ENCODE measurements at places on chromosomes 2 and 18.

- peak; percentile 37 for DNase-seq
These were observed 26.1 kb upstream of the SETBP1 start for GRCh38 chr18:44654573-44654972.

DNA sequence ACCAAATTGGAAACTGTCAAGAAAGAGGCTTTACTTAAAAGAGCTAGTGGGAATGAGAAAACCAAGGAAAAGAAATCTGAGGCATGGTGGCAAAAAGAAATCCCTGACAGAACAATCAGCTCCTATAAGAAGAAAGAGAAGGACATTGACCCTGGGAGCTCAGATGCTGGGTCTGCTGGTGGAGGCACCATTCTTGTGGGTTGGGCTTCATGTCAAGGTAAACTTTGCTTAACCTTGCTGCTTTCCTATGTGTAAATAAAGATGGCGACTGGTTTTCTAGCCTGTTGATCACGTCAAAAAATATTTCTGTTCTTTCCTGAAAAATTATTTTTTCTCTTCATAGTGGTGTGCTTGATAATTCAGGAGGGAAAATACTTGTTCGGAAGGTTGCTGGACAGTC, 58.1 kb downstream of the VIT start:
- no peak for DNase-seq

GRCh38 chr18:61827591-61827990, 65.2 kb downstream of the RNF152 start:
- no peak for DNase-seq

- DNase-seq, result no peak
These were observed 67.4 kb downstream of the NAB1 start for GRCh38 chr2:190716176-190716807.

DNA sequence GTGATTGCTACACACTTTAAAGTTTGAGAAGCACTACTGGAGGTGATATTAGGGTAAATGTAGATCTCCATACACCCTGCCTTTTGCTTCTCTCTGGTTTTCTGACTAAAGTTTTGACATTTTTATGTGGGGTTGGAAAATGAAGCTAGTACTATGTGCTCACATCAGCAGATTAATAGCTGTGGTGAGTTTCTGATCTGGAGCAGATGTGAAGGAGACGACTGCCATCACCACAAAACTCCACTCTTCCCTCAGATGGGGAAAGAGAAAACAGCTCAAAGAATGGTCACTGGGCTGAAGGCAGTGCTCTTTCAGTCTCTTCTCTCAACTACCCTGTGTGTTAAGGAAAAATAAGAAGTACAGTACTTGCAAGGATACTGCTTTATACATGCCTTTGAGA, 37.2 kb downstream of the PLEKHA3 start:
- DNase-seq, result no peak

DNA sequence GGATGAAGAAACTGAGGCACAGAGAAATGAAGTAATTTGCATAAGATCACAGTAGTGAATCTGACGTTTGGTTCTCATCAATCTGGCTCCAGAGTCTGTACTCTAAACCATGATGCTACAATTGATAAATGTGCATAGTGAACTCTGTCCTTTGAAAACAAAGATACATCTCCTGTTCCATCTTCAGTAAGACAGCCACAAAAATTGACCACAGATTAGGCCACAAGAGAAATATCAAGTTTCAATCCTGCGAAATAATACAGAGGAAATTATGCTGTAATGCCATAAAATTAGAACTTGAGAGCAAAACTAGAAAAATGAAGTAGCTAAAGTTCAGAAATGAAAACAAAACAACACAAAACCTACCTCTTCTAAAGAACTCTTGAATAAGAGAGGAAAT, 28.4 kb downstream of the FAM98A start:
- DNase-seq, result no peak

DNA sequence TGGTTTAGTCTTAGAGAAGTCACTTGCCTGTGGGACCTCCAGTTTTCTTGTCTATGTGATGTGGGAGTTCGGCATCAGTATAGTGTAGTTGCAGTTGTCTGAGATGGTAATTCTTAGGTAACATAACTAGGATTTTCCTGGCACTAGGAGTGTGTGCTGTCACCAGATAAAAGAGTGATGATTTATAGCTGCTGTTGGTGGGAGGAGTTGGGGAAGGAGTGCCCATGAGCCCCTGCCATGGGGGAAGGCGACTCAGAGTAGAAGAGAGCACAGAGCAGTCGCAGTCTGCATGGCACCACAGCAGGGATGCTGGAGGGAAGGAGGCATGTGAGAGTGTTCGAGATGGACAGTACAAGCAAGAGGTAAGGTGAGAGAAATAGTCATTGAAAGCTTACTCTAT, 38.7 kb downstream of the ATP9B start:
- no peak for DNase-seq

- no peak for DNase-seq
These were observed 42.4 kb downstream of the TCF7L1 start for GRCh38 chr2:85175369-85176299.

GRCh38 chr2:167388497-167388896, 500.2 kb downstream of the XIRP2 start:
- no peak for DNase-seq

DNA sequence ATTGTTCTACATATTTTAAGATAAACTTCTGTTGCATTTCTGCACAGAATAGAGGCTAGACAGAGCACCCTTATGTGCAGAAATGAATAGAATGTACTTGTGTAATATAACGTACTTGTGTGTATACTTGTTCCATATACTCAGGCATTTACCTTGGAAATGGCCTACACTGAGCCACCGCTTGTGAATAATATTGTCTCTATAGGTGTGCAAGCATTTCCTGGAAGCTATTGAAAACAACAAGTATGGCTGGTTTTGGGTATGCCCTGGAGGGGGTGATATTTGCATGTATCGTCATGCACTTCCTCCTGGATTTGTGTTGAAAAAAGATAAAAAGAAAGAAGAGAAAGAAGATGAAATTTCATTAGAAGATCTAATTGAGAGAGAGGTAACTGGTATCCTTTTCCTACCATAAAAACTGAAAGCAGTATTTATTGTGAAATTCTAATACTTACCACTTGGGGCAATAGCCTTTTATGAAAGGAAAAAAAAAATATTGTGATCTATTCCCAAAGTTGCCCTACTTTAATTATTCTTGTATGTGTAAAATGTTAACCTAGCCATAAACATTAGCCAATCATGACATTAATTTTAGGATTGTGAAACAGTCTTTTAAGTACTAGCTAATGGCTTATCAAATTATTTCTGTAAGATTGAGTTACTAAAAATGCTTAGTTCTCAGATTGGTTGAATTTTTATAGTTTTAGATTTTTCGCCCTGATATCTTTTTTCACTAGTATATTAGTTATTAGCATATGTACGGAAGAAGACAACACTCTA, 18.0 kb downstream of the ZC3H15 start:
- DNase-seq, result no peak

DNA sequence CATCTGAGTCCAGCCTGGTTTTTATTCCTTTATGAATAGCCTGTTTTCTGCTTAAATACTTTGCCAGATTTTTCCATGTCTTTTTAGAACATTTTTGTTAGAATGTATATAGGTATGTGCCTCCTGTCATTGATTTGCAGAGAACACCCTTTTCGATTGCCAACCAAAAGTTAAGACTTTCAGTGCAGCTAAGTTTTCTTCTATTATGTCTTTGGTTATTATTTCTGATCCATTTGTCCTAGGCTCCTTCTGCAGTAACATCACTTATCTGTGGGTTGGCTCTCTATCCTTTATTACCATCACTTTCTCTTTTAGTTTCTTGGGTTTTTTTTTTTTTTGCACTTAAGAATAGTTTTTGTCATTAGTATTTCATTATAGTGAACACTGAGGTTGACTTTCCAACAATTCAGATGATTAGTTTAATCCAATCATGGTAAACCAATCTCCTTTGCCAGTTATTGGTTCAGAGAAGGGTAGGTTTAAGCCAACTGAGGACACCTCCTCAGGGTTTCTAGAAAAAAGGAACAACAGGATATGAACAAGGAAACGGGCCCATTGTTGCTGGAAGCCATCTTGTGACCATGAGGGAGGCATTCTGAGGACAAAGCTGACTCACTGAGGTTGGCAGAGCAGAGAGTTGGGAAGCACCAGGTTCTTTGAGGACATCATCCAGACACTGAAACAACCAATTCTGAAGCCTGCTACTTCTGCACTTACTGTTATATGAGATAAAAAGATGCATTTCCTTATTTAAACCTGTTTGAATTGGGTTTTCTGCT, 37.9 kb upstream of the GBX2 start:
- DNase-seq, result no peak

- DNase-seq, result no peak
These were observed 10.6 kb upstream of the CEP68 start for GRCh38 chr2:65045651-65046050.

DNA sequence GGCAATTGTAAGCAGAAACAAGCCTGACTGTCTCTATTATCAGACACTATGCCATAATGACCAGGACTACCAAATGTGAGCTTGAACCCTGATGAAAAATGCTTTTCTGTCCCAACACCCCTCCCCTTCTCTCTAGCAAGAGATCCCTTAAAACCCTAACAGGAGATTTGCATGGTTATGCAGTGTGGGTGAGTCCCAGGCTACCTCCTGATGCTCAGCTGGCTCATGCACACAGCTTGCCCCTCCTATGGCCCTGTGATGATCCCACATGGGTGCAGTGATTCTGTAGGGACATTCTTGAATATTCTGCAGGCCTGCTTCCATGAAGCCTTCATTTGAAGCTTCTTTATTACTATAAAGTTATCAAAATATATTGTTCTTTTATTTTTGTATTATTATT, 357.4 kb downstream of the AKAIN1 start:
- no peak for DNase-seq

- no peak for DNase-seq
These were observed 147.9 kb upstream of the ID2 start for GRCh38 chr2:8533923-8534322.

DNA sequence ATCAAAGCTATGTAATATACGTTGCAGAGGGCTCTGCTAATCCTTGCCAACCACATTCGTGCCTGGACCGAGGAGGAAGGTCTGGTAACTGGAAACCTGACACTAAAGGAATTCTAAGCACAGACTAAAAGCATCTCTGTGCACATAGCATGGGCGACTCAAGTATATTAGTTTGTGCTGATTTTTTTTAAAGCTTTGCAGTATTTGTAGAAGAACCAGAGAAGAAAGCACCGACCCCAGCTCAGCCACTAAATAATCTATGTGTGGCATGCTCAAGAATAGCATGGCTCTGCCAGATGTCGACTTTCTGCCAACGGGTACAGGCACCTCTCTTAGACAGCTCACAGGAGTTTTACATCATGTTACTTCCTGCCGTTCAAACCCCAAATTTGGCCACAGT, 73.2 kb upstream of the NRP2 start:
- DNase-seq, result no peak

DNA sequence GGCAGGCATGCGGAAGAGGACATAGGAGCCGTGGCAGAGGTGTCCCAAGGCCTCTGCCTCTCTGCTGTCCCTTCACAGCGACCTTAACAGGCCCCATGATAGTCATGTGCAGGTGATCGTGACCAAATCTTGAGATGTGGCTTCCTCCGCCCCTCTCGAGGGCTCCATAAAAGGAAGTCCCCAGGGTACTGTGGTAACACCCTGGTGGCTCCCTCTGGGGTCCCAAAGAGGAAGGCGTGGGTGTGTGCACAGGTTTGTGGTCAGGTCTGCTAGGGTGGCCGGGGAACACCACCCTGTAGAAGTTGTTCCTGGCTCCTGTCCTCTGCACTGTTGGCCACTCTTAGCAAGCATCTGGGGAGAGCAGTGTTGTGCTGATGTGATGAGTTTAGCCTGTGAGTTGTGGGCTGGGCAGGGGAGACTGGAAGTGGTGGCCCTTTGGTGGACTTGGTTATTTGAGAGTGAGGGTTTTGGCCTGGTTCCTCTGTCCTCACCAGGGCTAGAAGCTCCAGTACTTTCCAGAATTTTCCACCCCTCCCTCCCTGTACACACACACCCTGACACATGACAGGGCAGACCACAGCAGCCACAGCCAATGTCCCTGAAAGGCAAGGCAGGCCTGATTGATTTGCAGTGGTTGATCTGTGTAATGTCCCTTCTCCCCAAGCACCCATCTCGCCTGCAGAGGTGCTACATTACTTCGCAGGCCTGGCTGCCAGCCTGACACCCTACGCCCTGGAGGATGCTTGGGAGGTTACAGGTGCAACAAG, 68.9 kb upstream of the BOD1L2 start:
- no peak for DNase-seq

- DNase-seq, result no peak
These were observed 1.2 kb downstream of the BCL11A start for GRCh38 chr2:60552078-60552850.

GRCh38 chr2:85545780-85546240, 6.8 kb downstream of the MAT2A start:
- DNase-seq, result no peak

DNA sequence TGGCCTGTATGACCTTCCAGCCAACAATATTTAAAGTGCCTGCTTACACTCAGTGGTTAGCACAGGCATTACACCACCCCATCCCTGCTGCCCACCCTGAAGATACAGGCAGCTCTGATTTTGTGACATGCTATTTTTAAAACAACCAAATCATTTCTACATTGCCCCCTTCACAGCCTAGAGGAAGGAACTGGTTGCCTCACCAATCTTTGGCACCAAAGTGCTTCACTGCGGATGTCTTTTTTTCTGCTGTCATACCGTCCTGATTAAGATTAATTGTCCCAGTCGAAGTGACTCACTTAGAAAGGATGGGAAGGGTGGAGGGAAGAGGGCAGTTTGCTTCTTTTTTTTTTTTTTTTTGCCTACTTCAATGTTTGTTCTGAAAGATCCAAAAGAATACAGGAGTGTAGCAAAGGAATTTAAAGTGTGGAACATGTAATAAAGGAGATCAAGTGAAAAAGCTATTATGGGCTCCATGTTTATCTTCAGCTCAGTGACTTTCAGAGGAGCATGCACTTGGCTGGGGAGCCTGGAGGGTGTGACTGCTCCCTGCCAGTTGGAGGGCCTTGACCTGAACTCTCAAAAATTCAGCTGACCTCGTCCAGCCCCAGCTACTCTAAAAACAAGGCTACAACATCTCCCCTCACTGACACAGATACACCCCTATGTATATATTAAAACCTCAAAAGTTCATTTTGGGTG, 501.1 kb upstream of the TNP1 start:
- DNase-seq, result peak; percentile 39

DNA sequence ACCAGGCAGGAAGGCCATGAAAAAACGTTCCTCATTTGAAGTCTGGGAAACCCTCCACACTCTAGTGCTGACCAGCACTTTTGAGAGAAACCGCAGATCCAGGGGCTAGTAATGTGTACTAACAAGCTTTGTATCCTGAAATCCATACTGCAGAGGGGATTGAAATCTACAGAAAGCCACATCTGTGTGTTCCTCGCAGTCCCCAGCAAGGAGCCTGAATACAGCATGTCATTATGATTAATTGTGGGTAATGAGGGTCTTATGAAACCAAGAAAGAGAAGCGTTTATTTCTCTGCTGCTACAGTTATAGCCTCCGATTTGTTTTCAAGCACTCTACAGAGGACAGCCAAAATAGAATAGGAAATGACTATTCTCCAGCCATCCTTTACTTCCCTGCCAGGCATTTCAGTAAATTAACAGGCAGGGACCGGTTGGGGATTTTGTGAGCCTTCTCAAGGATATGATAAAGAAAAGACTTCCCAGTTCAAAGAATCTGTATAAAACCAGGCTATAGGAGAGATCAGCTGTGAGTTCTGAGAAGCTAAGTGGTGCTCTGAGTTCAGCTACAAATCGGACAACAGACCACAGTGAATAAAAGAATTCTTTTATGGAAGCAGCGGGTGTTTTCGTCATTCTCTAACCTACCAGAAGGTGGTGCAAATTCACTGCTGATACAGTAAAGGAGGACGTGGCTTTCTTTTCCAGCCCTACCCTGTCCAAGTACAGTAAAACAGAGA, 133.4 kb downstream of the INSIG2 start:
- peak; percentile 32 for DNase-seq

Measured in skeletal muscle cell (primary cell).